ENCODE measurements at places on chromosomes 2 and 18.

DNA sequence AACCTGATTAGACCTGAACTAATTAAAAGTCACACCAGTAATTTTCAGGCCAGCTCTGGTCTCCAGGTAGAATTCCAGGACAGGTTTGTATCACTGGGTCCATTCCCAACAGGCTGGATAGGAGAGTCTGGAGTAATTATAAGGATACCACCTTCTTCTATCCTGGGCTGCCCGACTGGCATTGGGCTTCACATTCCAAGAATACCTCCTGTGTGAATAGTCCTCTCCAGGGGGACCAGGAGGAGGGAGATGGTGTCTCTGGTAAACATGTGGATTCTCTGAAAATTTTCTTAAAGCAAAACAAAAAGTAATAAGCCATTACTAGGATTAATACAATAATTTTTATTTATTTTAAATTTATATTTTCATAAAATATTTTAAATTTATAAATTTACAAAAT lies 17.3 kb downstream of the DUSP11 start:
- no peak for DNase-seq

DNA sequence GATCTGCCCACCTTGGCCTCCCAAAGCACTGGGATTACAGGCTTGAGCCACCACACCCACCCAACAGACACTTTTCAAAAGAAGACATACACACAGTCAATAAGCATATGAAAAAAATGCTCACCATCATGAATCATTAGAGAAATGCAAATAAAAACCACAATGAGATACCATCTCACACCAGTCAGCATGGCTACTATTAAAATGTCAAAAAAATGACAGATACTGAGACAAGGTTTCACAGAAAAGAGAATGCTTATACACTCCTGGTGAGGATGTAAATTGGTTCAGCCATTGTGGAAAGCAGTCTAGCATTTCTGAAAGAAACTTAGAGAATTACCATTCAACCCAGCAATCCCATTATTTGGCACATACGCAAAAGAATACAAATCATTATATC lies 1947.2 kb downstream of the SUCLG1 start:
- DNase-seq = no peak

GRCh38 chr2:108813732-108814131 lies 27.2 kb downstream of the CCDC138 start:
- no peak for DNase-seq

DNA sequence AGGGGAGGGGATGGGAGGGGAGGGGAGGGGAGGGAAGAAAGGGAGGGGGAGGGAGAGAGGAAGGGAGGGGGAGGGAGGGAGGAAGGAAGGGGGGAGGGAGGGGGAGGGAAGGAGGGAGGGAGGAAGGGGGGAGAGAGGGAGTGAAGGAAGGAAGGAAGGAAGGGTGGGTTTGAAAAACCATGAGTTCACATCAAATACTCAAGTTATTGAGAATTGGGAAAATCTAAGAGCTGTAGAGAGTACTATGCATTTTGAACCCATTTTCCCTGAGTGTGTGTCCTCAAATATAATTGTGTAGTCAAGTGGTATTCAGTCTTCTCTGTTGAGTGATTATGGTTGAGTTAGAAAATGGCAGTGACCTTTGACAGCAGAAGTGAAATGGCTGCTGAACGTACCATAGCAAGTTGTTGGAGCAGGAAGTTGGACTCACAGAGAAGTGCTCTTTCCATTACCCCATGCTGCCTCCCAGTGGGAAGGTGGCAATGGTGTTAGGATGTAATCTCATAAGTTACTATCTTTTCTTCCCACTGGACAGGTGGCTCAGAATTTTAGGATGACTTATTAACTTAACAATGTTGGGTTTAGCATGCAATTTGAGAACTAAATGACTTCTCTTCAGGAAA lies 214.6 kb downstream of the SETBP1 start:
- DNase-seq = peak; percentile 20

DNA sequence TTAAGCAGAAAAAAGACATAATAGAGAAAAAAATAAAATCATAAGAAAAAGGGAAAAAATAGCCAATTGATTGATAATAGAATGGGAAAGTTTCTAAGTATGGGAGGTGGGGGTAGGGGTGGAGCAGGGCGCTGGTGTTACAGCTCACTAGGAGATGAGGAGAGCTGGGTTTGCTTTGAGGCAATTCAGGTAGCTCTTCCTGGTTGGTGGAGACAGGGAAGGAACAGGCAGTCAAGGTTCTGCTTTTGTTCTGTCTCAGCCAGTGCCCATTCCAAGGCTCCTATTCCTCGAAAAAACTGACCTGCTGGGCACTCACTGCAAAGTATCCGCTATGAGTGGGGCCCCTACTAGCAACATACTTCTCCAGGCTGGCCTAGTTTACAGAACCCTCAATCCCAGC lies 1.7 kb upstream of the CNNM4 start:
- no peak for DNase-seq

GRCh38 chr2:140442319-140442718 lies 1662.1 kb upstream of the NXPH2 start:
- no peak for DNase-seq

Data from HuH-7.5 (cell line).